ENCODE measurements at places on chromosomes 12 and 14.

- DNase-seq, result peak; percentile 25
These were observed 28.6 kb downstream of the BAZ2A start for GRCh38 chr12:56601503-56601902.

- no peak for DNase-seq
These were observed 13.4 kb downstream of the BTG1 start for GRCh38 chr12:92132288-92132687.

- DNase-seq, result no peak
These were observed 258.2 kb downstream of the PHLDA1 start for GRCh38 chr12:75773377-75773776.

GRCh38 chr12:113552760-113553159 lies 81.1 kb upstream of the LHX5 start:
- DNase-seq, result no peak

GRCh38 chr12:115620816-115621215 lies 656.7 kb downstream of the MED13L start:
- DNase-seq, result no peak

DNA sequence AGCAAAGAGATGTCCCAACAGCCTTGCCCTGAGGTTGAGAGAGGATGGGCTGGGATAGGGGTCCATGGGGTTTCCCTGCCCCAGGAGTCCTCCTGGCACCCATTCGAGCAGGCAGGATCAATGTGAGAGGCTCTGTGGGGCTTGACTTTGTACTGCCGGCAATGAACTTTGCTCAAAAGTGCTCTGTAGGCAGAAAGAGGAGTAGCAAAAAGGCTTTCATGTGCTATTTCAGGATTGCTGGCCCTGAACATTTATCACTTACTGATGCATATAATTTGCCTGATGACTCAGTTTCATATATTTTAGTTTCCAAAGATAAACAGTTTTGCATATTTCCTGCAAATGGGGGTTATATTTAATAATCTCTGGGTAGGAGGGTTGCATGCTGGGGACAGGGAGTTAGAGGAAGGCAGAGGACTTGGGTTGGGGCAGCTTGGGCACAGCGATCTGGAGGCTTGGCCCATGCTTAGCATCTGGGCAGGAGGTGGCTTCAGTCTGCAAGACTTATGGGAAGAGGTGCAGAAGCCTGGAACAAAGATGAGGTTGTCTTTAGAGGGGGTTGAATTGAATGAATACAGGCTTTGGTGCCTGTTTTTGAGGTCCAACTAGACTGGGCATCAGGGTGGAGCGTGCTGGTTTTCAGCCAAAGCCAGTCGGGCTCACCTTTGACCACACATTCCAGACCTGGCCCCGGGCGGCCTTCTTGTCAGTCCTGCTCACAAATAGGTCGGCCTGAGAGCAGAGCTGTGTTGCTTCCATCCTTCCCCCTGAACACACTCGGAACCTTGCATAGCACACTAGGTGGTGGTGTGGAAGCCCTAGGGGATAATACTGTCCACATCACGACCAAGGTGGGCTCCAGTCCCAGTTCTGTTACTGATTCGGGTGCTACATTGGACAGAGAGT lies 101.4 kb downstream of the PAPOLA start:
- no peak for DNase-seq

- DNase-seq, result no peak
These were observed 105.0 kb downstream of the SNAPC1 start for GRCh38 chr14:61866932-61867920.

GRCh38 chr12:28456934-28457710 lies 266.9 kb downstream of the CCDC91 start:
- no peak for DNase-seq

GRCh38 chr14:61479746-61480502 lies 158.5 kb downstream of the PRKCH start:
- no peak for DNase-seq

GRCh38 chr12:91017043-91017442 lies 12.3 kb upstream of the EPYC start:
- DNase-seq, result no peak

DNA sequence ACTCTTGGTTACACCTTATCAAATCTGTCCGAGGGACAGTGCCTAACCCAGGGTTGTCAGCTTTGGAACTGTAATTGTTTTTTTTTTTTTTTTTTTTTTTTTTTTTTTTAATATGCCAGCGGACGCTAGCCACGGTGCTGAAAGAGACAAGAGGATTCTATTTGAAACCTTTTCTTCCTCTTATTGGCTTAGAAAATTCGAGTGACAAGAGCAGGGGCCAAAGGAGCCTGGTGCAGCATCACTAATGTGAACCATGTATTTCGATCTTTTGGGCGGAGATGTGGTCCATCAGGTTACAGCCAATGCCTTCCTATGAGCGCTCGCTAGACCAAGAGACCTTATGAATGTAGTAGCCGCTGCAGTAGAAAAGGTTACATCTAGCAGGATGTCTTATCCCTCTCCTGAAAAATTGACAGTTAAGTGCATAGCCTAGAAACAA lies 922 bp downstream of the PTPRR start:
- DNase-seq, result no peak

GRCh38 chr12:68100241-68100640 lies 59.3 kb downstream of the IFNG start:
- no peak for DNase-seq

DNA sequence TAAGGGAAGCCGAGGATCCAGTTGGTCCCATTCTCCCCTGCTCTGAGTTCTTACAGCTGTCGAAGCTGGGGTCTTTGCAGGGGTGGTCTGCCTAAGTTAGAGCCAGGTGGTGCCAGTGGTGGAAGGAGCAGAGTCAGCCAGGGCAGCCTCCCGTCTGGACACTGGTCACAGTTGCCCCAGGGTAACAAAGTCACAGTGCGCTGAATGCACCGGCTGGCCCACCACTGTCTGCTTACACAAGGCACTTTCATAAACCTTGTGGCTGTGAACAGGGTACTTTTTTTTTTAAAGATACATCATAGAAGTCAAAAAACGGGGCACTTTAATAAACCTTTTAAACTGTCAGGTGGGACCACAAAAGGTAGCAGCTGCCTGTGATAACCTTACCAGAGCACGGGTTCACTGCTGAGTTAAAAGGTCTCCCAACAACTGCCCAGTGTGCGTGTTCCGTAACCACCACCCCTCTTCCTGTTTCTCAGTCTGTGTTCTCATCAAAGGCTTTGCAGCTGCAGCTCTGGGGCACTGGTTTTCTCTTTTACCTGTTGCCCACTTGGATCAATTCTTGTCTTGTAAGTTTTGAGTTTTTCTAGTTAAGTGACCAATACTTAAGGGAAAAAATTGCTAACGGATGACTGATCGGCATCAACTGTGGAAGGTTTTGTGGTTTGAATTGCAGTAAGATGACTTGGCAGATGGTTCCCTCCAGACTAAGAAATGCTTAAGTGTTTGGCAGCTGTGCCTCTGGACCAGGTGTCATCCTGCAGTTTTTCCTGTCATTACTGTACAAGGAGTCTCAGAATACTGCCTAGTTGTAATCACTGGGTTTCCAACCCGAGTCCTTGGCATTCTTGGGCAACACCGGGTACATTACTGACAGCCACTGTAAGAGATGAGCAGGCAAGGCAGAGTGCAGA lies 55.9 kb downstream of the DYNC1H1 start:
- no peak for DNase-seq

- DNase-seq, result no peak
These were observed 38.9 kb downstream of the C14orf132 start for GRCh38 chr14:96077983-96078624.
